HepG2 (cell line): ENCODE measurements at places on chromosomes 5 and 9.

DNA sequence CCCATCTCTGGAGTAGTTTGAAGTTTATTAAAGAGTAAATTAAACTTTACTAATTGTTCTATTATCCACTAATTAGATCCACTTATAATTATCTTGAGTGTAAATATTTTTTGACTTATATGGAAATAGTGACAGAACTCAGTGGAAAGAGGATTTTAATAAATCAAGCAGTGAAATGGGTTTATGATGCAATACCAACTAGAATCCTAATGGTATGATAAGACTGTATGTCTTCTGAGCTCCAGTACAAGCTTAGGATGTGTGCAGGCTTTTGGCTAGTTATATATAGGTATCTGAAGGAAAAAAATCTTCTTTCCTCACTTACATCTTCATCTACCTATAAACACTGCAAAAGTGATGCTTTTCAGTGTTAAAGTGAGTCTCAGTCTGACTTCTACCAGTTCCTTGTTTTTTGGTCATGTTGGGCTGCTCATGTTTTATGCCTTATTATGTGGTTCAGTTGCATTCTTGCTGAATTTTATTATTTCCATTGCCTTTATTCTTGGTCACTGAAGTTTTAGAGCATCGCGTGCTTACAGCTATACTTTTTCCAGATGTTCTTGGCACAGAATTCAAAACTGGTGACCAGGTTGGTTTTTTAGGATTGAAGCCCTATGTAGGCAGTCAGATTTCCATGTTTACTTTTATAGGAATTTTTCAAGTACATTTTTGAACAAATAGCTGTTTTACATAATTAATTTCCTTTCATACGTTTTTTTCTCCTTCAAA, 30.5 kb downstream of the XRCC4 start:
- no peaks in the 10 kb centered on the region for H3K4me1 ChIP-seq
- no peaks in the 10 kb centered on the region for H3K27me3 ChIP-seq
- no peak overlapping the region for H3K4me3 ChIP-seq
- no peak overlapping the region for H3K27ac ChIP-seq
- no peaks in the 10 kb centered on the region for H3K36me3 ChIP-seq

DNA sequence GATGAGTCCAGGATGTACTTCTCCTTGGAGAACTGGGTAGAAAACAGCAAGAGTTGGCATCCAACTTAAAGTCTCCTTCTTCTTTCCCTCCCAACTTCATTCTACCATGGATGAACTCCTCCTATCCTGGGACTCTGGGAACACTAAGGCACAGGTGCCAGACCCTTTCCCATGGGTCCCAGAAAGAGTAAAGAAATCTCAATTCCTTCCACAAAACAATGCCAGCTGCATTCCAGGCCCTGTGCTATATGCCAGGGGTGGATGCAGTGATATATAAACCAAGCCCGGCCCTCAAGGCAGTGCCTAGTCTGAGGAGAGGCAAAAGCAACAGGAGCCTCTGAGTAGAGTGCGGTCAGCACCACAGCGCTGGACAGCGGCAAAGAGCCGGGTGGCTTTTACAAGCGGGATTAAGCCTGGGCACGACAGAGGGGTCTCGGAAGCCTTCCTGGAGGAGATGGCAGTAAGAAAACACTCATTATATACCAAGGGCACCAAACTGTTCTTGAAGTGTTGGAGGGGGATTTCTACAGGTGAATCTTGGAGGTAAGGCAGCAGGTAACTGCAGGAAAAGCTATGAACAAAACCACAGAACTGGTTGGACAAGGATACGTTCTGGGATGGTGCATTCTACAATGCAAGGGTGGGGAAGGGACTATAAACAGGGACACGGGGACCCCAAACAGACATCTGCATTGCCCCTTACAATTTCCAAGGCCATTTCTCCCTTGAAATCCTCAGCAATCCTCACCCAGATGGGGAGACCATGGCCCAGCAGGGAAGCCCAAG, 16.4 kb upstream of the TOR2A start:
- H3K27ac ChIP-seq = no peak overlapping the region
- peaks cover 56% of the 10 kb centered on the region; the same call in 2 of the 3 replicates for H3K27me3 ChIP-seq

DNA sequence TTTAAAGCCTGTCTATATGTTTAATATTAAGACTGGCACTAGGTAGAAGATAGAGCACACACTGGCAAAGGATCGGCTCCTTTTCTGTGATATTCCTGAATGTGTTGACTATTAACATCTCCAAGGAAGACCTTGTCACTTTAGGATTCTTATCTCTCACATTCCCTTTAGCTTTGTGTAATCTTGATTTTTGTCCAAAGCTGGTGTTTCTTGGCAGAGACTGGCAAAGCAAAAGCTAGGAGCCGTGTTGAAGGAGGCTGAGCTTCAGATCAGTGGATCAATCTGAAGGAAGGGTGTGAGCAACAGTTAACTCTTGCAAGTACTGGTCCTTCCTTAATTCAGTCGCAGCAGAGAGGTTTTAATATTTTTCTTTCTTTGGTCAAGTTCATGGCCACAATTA, 830.4 kb upstream of the ZNF608 start:
- DNase-seq = no peak
- no peaks in the 10 kb centered on the region for H3K4me1 ChIP-seq
- no peaks in the 10 kb centered on the region for H3K36me3 ChIP-seq
- H3K4me3 ChIP-seq = no peak overlapping the region
- H3K27me3 ChIP-seq = no peaks in the 10 kb centered on the region

DNA sequence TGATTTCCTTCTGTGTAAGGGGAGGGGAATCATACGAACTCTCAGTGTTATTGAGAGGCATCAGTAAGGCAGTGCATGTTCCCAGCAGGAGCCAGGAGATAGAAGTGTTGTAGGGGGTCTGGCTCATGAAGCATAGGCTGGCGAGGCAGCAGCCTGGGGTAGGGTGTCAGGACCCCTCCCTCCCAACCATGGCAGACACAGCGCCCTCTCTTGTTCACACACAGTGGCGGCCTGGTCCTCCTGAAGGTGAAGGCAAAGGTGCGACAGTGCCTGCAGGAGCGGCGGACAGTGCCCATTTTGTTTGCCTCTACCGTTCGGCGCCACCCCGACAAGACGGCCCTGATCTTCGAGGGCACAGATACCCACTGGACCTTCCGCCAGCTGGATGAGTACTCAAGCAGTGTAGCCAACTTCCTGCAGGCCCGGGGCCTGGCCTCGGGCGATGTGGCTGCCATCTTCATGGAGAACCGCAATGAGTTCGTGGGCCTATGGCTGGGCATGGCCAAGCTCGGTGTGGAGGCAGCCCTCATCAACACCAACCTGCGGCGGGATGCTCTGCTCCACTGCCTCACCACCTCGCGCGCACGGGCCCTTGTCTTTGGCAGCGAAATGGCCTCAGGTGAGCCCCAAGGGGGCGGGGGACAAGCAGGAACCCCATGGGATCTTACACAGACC, 4.7 kb downstream of the SLC27A4 start:
- no peak overlapping the region for H3K27ac ChIP-seq
- H3K4me1 ChIP-seq = peaks cover 15% of the 10 kb centered on the region
- H3K36me3 ChIP-seq = peaks cover 21% of the 10 kb centered on the region
- no peak overlapping the region for H3K4me3 ChIP-seq
- DNase-seq = no peak
- no peaks in the 10 kb centered on the region for H3K27me3 ChIP-seq

DNA sequence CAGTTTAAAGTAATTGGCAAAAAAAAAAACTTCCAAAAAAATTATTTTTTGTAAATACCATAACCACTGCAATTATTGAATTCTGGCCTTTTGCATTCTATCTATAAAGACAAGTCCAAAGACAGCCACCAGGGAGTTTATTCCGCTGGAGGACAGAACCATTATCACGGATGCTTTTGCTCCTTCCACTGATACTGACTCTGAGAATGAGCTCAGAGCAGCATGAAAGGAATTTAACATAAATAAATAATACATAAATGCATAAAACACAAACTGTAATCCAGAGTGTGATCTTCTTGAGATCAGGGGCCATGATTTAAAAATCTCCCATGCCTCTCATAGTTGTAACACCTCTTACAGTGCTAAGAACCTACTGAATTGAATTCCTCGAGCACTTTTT, 264.8 kb downstream of the ARRDC3 start:
- no peak overlapping the region for H3K27ac ChIP-seq
- H3K4me3 ChIP-seq = no peak overlapping the region
- no peaks in the 10 kb centered on the region for H3K4me1 ChIP-seq
- no peaks in the 10 kb centered on the region for H3K27me3 ChIP-seq
- H3K36me3 ChIP-seq = no peaks in the 10 kb centered on the region
- no peak for DNase-seq

DNA sequence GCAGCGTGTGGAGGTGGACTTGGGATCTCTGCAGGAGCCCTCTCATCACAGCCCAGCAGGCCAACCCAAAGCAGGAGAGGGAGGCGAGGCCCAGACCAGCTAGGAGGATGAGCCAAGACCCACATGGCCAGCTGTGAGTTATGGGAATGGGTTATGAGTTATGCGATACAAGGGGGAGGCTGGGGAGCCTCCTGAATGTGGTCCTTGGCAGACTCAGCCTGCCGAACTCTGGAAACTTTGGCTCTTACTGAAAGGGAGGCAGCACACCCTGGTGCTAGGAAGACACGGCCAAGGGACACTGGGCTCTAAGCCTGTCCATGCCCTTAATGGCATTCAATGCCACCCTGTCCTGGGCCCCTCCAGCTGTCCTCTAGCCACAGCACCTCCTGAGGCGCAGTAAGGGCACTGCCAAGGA, 7.7 kb upstream of the VAV2 start:
- DNase-seq = no peak
- no peak overlapping the region for H3K27ac ChIP-seq
- no peaks in the 10 kb centered on the region for H3K36me3 ChIP-seq
- no peak overlapping the region for H3K4me3 ChIP-seq

GRCh38 chr5:7755958-7756357, 95.0 kb downstream of the CFAP90 start:
- H3K27me3 ChIP-seq = peaks cover 4% of the 10 kb centered on the region; the same call in 1 of the 2 replicates
- DNase-seq = no peak
- no peak overlapping the region for H3K27ac ChIP-seq
- H3K4me1 ChIP-seq = no peaks in the 10 kb centered on the region
- no peaks in the 10 kb centered on the region for H3K36me3 ChIP-seq
- H3K4me3 ChIP-seq = no peak overlapping the region

- no peak overlapping the region for H3K27ac ChIP-seq
- H3K36me3 ChIP-seq = no peaks in the 10 kb centered on the region
- DNase-seq = peak; percentile 61
- H3K4me3 ChIP-seq = no peak overlapping the region
- no peaks in the 10 kb centered on the region for H3K27me3 ChIP-seq
Observed at GRCh38 chr5:60810438-60811085, 33.5 kb downstream of the ELOVL7 start.

GRCh38 chr9:73863924-73864323, 633.2 kb upstream of the RORB start:
- no peak overlapping the region for H3K4me3 ChIP-seq
- DNase-seq = no peak
- no peaks in the 10 kb centered on the region for H3K36me3 ChIP-seq

DNA sequence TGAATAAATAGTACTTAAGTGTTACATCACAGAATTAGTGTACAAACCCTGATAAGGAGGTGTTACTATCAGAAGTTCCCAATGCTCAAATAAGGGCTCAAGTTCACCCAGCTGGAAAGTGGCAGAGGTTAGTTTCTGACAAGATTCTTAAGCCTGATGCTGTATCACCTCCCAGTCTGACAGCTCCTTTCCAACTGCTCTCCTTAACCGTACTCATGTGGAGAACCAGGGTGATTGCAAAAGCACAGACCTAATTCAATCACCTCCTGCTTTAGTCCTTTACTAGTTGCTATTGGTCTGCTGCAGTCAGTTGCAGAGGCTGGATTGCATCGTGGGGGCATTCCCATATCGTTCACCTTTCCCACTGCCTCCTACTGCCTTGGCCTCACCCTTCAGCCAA, 100.4 kb upstream of the ZNF618 start:
- no peaks in the 10 kb centered on the region for H3K4me1 ChIP-seq
- no peaks in the 10 kb centered on the region for H3K36me3 ChIP-seq
- DNase-seq = no peak
- H3K27me3 ChIP-seq = peaks cover 15% of the 10 kb centered on the region; the same call in 2 of the 3 replicates

- H3K27ac ChIP-seq = no peak overlapping the region
- H3K4me3 ChIP-seq = no peak overlapping the region
- no peaks in the 10 kb centered on the region for H3K36me3 ChIP-seq
- H3K27me3 ChIP-seq = no peaks in the 10 kb centered on the region
Observed at GRCh38 chr9:125820100-125820804, 73.1 kb downstream of the PBX3 start.

GRCh38 chr5:55445791-55446190, 89.0 kb downstream of the PLPP1 start:
- H3K27ac ChIP-seq = no peak overlapping the region
- H3K27me3 ChIP-seq = no peaks in the 10 kb centered on the region
- peaks cover 12% of the 10 kb centered on the region for H3K4me1 ChIP-seq
- no peak for DNase-seq

DNA sequence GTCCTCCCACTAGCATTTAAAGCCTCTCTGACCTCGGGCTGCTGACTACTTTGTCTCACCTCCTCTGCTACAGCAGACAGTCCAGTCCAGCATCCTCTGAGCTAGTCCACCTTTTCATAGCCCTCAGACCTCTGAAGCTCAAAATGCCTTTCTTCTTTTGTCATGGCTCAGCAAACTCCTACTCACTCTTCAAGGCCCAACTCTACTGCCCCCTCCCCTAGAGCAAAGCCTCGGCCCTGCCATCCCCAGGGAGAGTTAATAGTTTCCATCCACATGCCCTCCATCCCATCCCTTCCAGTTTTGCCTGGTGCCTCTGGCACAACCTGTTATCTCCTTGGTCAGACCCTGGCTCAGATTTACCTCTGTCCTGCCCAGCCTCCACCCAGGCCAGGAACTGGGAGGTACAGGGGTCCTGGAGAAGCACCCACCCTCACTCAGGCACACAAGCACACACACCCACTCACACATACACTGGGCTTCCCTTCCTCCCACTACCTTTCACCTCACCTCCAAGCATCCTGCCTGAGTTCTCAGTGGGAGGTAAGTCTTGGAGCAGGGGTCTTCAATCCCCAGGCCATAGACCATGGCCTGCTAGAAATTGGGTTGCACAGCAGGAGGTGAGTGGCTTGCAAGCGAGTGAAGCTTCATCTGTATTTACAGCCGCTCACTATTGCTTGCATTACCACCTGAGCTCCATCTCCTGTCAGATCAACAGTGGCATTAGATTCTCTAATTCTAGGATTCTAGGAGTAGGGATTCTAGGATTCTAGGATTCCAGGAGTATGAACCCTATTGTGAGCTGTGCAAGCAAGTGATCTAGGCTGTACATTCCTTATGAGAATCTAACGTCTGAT, 18.1 kb downstream of the PDLIM4 start:
- H3K4me3 ChIP-seq = no peak overlapping the region
- no peak for DNase-seq
- peaks cover 40% of the 10 kb centered on the region for H3K4me1 ChIP-seq
- H3K27me3 ChIP-seq = no peaks in the 10 kb centered on the region; the same call in 1 of the 2 replicates
- H3K36me3 ChIP-seq = no peaks in the 10 kb centered on the region

DNA sequence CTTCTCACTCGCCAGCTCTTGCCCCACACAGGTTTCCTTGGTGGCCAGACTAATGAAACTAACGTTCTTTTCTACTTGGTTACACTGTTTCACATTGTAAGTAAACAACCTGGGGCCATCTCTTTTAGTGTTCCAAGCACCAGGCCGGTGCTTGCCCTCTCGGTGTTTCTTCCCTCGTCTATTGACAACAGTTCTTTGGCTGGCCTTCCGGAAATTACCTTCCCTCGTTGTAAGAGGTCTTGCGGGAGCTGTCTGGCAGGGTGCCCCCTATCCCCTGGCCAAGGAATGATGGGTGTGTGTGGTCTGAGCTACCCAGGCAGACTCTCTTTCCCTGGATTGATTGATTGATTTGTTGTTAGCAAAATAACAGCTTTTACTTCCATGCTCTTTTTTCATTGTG, 918 bp upstream of the MYMK start:
- no peak overlapping the region for H3K4me3 ChIP-seq
- peaks cover 40% of the 10 kb centered on the region for H3K4me1 ChIP-seq
- peaks cover 96% of the 10 kb centered on the region for H3K27me3 ChIP-seq
- no peak for DNase-seq

- no peak overlapping the region for H3K4me3 ChIP-seq
- H3K27ac ChIP-seq = no peak overlapping the region
- H3K27me3 ChIP-seq = no peaks in the 10 kb centered on the region
- H3K4me1 ChIP-seq = peaks cover 5% of the 10 kb centered on the region
- H3K36me3 ChIP-seq = no peaks in the 10 kb centered on the region
Observed at GRCh38 chr5:145787001-145787400, 48.1 kb downstream of the PRELID2 start.
